ENCODE measurements at places on chromosomes 7 and 10. TPM values are rescaled to one million over a fixed set of nuclear protein-coding genes. Genes with fewer than 3 reads are reported as not detected.
A peak's percentile ranks its signal among the peaks of the same experiment; 100 is the strongest.

DNA sequence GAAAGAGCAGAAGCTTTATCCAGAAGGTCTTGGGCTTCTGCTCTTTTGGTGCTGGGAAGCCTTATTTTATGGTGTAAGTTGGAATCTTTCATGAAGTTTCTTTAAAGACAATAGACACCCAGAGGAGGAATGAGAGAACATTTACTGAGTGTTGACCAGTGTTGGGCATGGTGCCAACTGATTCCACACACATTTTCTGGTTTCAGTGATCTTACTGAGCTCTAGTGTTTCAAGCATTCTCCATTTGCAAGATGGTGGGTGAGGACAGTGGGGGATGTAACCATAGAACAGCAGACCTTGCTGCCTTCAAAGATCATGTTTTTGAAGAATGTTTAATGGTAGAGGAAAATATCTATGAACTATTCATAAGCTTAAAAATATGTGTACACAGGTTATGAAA, 114.6 kb downstream of the LRMDA start:
- DNase-seq = no peak

Gene PRR15
- not detected for total RNA-seq

- no peak for DNase-seq
Measured at GRCh38 chr7:37009125-37009675, 284.9 kb upstream of the AOAH start.

Gene INSYN2A
- not detected for total RNA-seq

- DNase-seq = no peak
Measured at GRCh38 chr10:30662814-30663213, 33.3 kb upstream of the LYZL2 start.

Gene SDK1
- 0.16 TPM for total RNA-seq

GRCh38 chr7:75637854-75638593, 100.7 kb downstream of the HIP1 start:
- no peak for DNase-seq

- DNase-seq = peak; percentile 71
Measured at GRCh38 chr10:99532687-99533495, at the start of gene NKX2-3. Gene NKX2-3, plus strand, starts transcription at chr10:99532942. Its CDS starts 190 bp downstream, at chr10:99533132.

Gene NHLRC2
- 23.6 TPM for total RNA-seq

Gene OR2A1
- total RNA-seq = not detected

GRCh38 chr10:128468462-128468861, 342.2 kb upstream of the MKI67 start:
- no peak for DNase-seq

DNA sequence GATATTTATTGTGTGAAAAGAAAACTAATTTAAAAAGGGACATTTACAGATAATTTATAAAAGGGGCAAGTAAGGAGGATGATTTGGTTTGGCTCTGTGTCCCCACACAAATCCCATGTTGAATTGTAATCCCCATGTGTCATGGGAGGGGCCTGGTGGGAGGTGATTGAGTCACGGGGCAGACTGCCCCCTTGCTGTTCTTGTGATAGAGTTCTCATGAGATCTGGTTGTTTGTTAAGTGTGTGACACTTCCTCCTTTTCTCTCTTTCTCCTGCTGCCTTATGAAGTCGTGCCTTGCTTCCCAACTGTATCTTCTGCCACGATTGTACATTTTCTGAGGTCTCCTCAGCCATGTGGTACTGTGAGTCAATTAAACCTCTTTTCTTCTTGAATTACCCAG, 171.0 kb upstream of the SEMA3E start:
- DNase-seq = no peak

DNA sequence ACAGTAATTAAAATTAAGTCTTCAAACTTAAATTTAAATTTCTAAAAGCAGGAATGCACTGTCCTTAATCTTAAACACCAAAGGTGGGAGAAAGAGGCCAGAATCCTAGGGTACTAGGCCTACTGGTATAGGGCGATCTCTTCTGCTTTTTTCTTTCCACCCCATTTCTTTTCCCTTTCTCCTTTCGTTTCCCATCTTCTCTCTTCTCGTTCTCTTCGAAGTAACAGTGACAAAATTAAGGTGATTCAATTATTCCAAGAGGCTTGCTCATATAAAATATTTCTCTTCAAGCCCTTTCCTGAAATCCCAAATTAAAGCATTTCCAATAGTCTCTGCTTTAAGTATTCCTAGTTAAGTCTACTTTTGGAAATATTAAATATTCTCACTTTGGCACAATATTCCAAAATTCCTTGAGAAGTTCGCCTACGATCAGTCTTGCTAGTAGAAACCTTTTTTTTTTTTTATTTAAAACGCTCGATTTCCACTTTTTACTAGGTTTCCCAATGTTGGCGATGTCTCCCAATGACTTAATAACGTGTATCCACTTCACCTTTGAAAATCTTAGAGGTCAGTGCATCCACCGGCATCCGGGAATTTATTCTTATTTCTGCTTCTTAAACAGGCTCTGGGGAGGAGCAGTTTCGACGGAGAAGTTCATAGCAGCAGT, 765 bp upstream of the LCOR start:
- no peak for DNase-seq

Gene ZDHHC4
- 28.3 TPM for total RNA-seq

Gene NCF1
- total RNA-seq = not detected

Gene PDE1C
- total RNA-seq = not detected

Gene HKDC1
- total RNA-seq = 0.09 TPM

DNA sequence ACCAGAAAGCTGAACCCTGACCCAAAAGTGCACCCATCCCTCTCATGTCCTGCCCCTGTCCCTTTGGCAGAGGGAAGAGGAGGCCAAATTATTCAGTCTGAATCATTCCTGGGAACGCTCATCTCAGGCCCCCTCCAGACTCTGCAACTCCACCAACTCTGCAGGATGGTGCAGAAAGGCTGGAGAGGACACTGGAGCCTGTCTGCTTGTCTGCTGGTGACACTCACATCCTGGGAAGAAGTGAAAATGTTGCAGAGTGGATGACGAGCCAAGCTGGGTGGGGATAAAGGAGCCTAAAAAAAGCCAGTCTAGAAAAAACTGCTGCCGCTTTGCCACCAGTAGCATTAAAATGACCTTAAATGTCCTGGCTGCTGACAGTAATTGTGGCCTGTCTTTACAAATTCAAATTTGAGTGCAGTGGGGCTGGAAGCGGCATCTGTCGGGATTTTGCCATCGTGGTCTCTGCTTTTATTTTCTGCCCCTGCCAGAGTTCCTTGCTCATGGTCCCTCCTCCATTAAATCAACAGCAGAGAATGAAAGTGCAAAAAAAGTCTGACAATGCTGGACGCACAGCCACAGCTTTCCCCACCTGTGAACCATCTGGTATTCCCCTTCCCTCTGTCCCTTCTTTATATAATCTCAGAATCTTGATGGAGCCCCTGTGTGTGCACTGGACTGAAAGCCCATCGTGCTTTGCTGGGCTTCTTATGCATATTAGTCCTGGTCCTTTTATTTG, 63.9 kb downstream of the STK17A start:
- no peak for DNase-seq

Gene HELLS
- 247 TPM for total RNA-seq

DNA sequence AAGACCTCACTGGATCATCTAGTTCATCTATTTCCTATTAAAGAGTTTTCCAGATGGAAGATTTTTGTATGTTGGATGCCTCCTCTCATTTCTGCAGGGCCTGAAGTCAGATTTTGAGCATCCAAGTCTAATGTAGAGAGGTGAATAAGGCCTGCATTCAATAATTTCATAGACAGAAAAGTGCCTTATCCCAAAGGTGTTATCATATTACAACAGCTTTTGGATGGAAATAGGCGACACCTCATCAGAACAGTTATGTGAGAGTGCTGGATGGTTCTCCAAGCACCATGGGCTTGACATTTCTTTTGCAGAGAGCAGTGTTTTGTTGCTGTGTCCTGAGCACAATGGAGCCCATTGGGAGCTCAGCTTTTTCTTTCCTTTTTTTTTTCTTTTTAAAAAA, 162.4 kb upstream of the MEOX2 start:
- DNase-seq = no peak

DNA sequence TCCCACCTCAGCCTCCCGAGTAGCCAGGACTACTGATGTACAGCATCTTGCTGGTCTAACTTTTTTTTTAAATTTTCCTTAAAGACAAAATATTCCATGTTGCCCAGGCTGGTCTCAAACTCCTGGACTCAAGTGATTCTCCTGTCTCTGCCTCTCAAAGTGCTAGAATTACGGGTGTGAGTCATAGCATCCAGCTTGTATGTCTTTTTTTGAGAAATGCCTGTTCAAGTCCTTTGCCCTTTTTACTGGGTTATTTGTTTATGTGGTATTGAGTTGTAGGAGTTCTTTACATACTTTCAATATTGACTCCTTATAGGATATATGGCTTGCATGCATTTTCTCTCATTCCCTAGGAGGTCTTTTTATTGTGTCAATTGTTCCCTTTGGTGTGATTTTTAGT, 486.4 kb downstream of the MAGI2 start:
- no peak for DNase-seq

Gene MYOF
- 23.8 TPM for total RNA-seq

DNA sequence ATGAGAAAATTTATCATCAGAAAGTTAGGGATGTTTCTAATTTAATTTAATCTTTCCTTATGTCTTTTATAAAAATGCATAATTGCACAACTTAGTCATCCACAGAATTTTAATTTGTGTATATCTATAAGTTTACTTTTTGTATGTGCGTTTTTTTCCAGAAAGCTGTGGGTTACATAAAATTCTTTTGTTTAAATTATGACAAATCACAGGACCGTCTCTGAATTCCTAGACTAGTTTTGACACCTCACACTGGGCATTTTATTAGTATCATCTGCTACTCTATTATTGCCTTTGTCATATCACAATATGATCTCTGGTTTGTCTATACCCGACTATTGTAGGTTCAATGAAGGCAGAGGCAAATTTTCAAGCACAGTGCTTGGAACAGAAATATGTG, 482.4 kb upstream of the SEMA3D start:
- no peak for DNase-seq

DNA sequence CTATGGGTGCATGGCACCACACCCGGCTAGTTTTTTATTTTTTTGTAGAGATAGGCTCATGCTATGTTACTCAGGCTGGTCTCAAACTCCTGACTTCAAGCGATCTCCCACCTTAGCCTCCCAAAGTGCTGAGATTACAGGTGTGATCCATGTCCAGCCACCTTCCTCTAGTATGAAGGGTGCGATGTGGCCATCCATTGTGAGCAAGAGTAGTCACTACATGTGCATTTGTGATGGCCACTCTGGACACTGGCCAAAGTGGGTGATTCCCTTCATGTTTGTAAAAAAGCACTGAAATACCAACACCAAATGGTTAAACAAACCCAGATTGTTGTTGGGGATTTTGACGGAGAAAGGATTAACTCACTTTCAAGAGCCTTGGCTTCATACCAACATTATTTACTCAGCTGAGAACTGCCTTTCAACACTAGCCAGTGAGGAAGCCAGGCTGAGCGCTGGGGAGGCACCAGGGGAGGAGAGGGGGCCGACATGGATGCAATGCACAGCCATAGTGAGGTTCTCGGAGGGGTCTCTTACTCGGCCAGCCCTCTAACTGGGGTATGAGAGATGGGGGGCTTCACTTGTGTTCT, 198.1 kb upstream of the LYZL2 start:
- DNase-seq = no peak

GRCh38 chr7:138170298-138170697, 94.0 kb downstream of the AKR1D1 start:
- no peak for DNase-seq

DNA sequence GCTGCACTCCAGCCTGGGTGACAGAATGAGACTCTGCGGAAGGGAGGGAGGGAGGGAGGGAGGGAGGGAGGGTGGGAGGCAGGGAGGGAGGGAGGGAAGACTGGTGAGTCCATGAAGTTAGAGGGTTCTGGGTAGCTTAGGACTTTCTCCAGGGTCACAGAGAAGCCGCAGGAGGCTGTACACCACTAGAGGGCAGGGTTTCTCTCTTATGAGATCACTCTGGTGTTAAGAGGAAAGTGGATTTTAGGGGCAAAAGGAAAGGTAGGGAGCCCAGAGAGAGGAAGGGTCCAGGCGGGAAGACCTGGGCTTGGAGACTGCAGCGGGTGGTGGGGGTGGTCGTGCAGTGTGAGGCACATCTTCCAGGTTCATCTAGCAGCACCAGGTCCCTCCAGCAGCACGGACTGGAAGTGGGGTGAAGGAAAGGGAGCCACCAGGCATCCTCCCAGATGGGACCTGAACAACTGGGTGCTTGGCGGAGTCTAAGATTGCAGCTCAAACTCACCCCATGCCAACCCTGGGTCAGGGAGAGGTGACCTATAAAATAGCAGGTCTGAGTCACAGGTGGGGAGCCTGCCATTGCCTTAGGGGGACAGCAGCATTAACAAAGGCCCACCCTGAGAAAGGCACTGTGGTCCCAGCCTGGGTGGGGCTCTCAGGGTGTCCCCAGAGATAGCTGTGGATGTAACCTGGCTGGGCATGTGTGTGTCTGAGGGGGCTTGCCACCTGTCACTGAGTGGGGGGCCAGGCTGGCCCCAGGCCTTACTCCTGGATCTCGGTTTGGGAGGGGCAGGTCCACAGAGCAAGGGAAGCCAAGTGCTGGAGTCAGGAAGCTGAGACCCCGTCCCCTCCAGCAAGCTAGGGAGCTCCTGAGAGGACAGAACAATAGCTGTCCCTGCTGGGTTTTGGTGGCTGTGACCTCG, 48.5 kb upstream of the SLC29A3 start:
- peak; percentile 79 for DNase-seq

DNA sequence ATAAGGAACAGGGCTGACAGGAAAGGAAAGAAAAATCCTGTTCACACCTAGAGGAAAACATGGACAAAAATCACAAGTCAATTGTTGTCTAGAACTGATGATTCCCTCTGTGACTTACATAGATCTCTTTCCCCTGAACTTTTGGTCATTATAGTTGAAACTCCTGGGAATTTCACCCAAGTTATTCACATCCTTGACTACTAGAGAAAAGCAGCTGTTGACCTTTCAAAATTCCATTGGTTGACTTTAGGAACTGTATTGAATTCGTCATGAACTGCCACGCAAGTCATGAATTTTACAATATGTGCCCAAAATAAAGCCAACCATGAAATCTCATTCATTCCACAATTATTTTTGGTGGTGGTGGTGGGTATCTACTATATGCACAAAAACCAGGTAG, 104.3 kb downstream of the UBE2H start:
- DNase-seq = no peak

Gene GRM8
- total RNA-seq = not detected

Gene SRGN
- 996 TPM for total RNA-seq

Gene NPC1L1
- not detected for total RNA-seq

Gene AUTS2
- total RNA-seq = 2.1 TPM

Gene TMEM236
- 0.05 TPM for total RNA-seq

- DNase-seq = no peak
Measured at GRCh38 chr10:44125879-44126278, 259.0 kb downstream of the CXCL12 start.

Gene GTF2IRD1
- 1.4 TPM for total RNA-seq

Gene OPALIN
- total RNA-seq = not detected

Measured in activated CD4-positive, alpha-beta T cell treated with anti-CD3 and anti-CD28 coated beads, Interleukin-2, amount 10 ng/mL, durations not matched to agents 24 days and 14 days (primary cell).